ENCODE measurements at places on chromosomes 11 and 22.

GRCh38 chr11:118061586-118062125 lies 15.2 kb upstream of the TMPRSS4 start:
- no peak for DNase-seq

DNA sequence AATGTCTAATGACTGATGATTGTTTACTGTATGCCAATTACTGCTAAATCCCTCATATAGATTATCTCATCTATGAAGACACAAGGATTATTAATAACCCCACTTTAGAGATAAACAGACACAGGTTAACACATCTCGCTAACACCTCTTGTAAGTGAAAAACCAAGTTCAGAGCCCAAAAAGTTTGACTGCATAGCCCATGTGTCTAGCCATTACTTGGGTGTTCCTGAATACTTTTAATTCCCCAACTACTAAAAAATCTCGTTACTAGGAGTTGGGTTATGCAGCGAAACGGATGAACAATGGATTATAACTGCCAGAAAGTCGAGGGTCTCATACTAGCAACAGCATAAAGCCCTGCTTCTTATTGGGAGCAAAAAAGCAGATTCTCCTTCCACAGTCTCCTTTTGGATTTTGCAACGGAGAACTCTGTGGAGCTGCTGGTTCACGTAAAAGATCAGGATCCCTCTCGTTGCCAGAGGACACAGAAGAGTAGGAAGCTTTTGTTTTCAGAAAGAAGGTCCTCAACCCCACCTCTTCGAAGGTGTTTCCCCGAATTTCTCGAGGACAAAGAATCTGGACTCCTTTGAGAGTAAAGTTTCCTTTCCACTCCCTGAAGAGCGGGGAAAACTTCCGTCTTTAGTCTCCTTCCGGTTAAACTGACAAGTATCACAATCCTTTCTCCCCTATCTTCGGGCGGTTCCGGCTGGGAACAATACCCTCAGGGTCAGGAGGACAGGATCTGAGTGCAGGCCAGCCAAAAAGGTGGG lies 979 bp downstream of the ZBED5 start:
- DNase-seq, result no peak

DNA sequence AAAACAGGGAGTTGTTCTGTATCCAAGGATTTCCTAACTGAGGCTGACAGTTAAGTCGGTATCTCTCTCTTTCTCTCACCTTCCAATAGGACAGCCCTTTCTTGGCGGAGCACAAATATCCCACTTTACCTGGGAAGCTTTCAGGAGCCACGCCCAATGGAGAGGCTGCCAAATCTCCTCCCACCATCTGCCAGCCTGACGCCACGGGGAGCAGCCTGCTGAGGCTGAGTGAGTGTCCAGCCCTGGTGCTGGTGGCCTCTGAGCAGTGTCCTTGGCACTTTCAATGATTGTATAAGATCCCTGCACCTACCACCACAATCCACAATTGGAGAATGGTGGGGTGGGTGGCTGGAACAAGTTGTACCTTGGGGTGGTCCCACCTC lies 33.7 kb downstream of the CYB5R2 start:
- DNase-seq, result no peak

GRCh38 chr11:60852117-60852981 lies 3.4 kb downstream of the PTGDR2 start:
- no peak for DNase-seq

DNA sequence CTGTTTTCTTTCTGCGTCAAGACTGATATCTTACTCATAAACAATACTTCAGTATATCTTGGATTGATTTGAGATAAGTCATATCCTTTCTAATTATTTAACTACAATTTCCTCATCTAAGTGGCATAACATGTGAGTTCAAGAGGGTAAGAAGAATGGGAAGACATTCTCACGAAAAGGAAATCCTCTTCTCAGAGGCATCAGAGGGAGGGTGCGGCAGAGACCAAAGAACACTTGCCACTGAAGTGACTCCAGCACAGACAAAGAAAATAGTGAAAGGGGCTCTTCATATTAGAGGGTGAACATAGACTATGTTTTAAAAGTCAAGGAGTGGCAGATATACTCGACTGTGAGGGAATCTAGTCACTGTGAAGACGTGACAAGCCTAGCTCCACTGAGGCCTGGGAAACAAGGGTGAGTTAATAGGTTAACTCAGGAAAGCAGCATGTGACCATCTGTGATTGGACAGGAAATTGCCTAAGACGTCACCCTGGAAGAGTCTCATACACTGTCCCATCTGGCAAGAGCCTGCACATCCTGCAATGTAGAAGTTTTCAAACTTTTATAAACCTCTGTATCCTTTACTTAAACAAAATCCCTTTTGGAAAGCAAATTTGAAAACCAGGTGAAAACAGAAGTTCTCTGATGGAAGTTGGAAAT lies 1.9 kb upstream of the MMP1 start:
- DNase-seq, result no peak

GRCh38 chr11:11334607-11335006 lies 18.4 kb downstream of the CSNK2A3 start:
- no peak for DNase-seq
